ENCODE measurements at places on chromosomes 7 and 10. TPM values are rescaled to one million over a fixed set of nuclear protein-coding genes. Genes with fewer than 3 reads are reported as not detected.

GRCh38 chr10:93851169-93851568, 42.6 kb upstream of the SLC35G1 start:
- no peak for DNase-seq
- H3K27me3 ChIP-seq: no peaks in the 10 kb centered on the region
- no peak overlapping the region for H3K27ac ChIP-seq
- peaks cover 12% of the 10 kb centered on the region for H3K4me1 ChIP-seq
- H3K36me3 ChIP-seq: no peaks in the 10 kb centered on the region

DNA sequence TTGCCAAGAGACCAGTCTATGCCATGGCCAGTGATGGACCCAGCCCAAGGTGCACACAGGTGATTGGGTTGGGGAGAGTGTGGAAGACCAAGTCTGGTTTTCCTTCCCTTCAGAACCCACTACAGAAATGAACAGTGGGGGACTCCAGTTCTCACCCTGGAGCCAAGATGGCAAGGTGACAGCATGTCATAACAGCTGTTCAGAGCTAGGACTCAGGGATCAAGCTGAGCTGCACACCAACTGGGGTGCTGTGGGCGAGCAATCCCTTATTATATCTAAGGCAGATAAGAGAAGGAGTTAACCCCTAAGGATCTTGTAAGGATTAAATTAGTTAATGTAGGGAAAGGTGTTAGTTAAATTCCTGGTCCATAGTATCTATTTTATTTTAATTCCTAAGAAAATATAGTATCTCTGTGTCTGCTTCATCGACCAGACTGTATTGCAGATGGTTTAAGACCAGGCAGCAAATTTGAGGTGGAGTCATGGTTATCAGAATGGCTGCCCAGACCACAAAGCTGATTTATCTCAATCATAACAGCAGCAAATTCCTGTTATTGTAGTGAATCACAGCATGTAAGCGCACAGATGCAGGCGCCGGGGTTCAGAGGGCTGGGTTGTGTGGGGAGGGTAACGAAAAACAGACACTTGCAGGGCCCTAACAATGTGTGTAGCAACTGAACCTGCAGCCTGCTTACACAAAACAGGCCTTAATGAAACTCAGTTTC, 208.7 kb upstream of the ZNF32 start:
- H3K4me1 ChIP-seq: no peaks in the 10 kb centered on the region
- peak overlapping the region; percentile 94 for H3K27ac ChIP-seq
- no peak overlapping the region for H3K4me3 ChIP-seq
- H3K36me3 ChIP-seq: no peaks in the 10 kb centered on the region
- DNase-seq: peak; percentile 69

GRCh38 chr10:45515630-45516029, 141.6 kb downstream of the ALOX5 start:
- H3K4me3 ChIP-seq: no peak overlapping the region
- H3K27ac ChIP-seq: no peak overlapping the region
- peaks cover 8% of the 10 kb centered on the region for H3K4me1 ChIP-seq
- no peaks in the 10 kb centered on the region for H3K36me3 ChIP-seq
- DNase-seq: no peak

GRCh38 chr7:30625283-30625682, 30.6 kb downstream of the GARS1 start:
- no peaks in the 10 kb centered on the region for H3K4me1 ChIP-seq
- H3K27me3 ChIP-seq: no peaks in the 10 kb centered on the region
- no peak overlapping the region for H3K4me3 ChIP-seq
- peaks cover 92% of the 10 kb centered on the region for H3K36me3 ChIP-seq

DNA sequence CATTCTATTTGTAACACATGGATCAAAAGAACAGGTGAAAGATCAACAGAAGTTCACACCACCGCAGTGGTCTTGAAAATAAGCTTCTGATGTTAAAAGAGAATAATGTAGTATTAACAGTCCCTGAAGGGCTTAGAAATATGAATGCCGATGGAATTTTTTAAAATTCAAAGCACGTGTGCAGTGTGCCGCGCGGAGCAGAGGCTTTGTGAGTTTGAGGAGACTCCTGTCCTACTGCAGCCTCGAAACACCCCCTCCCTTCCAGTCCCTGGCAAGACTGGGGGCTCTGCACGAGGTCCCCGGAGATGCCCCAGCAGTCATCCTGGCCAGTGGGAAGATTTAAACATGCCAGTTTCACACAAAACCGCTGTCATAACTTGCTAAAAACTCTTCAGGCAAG, 196.6 kb downstream of the DIP2C start:
- no peak for DNase-seq
- H3K4me3 ChIP-seq: no peak overlapping the region
- no peaks in the 10 kb centered on the region for H3K27me3 ChIP-seq
- no peaks in the 10 kb centered on the region for H3K36me3 ChIP-seq

DNA sequence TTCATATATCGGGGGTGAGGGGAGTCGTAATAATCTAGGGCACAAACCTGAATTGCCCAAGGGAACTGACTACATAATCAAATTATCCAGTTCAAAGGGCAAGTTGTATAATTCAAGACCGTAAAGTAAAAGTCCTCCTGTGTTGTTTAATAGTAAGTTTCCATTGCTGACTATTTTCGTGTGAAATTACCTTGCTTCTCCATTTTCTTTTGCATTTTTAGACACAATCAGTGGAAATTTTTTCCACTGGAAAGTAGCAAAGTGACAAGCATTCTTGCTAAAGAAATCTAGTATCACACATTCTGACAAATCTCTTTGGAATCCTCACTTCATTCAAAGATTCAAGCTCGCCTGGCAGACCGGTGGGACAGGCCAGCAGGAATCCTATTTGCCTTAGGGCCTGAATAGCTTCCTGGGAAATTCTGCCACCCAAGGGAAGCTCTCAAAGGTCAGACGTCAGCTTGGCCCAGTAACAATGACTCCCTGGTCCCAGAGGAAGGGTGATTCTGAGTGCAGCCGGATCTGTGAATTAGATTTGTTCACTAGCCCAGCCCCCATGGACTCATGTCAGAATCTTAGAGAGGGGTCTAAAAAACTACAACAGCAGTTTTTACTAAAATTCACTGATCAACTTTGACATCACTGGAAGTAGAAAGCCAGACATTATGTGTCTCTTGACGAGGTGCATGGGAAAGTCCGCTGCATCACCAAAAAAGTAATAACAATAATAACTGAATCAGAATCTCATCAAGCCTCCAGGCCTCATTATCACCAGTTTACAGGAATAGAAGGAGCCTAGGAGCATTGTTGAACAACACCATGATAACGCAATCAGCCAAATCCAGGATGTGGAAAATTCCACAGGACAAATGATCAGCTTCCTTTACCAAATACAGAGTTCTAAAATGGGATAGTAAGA, 161.0 kb downstream of the SKIDA1 start:
- peaks cover 17% of the 10 kb centered on the region for H3K4me1 ChIP-seq
- no peaks in the 10 kb centered on the region for H3K27me3 ChIP-seq
- H3K4me3 ChIP-seq: no peak overlapping the region
- DNase-seq: no peak
- no peaks in the 10 kb centered on the region for H3K36me3 ChIP-seq
- H3K27ac ChIP-seq: peak overlapping the region; percentile 79

DNA sequence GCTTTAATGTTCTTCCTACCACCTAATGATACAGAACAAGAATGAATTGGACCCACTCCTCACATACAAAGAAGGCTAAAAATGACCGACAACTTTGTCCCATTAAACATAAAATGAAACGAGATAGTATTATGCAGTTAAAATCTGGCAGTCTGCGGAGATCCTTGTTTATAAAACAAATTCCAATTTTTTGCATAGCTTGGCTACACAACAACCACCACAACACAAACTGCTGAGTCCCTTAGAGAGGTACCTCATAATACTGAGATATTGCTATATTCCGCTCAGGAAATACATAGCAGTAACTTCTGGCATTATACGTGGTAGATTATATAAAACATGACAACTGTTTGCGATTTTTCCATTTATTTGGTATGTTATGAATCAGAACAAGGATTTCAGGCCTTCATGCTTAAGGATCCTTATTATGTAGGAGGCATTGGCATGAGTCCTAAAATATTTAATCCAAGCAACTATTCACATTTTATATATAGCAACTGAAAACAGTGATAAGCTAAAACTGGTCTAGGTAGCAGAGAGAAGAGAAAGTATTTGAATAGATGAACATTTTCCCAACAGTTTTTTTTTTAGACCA, 96.0 kb downstream of the ANK3 start:
- H3K27me3 ChIP-seq: no peaks in the 10 kb centered on the region
- H3K4me3 ChIP-seq: no peak overlapping the region
- no peak for DNase-seq

- H3K27me3 ChIP-seq: no peaks in the 10 kb centered on the region
- no peak overlapping the region for H3K27ac ChIP-seq
- H3K36me3 ChIP-seq: peaks cover 27% of the 10 kb centered on the region
- DNase-seq: no peak
- peaks cover 27% of the 10 kb centered on the region for H3K4me1 ChIP-seq
Observed at GRCh38 chr7:131077735-131078134, 249.9 kb upstream of the MKLN1 start.

DNA sequence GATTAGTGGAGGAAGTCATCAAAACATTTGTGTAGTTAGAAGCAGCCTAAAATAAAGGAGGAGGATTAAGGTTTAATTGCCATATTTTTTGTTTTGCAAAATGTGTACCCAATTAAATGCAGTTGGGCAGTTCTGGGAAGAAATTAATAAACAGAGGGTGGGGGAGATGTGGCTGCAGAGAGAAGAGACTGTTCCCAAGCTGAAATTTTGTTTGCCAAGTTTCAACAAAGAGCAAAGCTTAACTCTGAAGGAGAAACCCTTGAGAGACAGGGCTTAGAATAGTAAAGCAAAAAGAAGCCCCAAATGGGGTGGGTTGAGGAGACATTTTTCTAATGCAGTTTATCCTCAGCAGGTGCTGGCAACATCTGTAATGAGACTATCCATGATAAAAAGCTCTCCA, 298.0 kb upstream of the NRP1 start:
- H3K4me1 ChIP-seq: no peaks in the 10 kb centered on the region
- H3K36me3 ChIP-seq: no peaks in the 10 kb centered on the region
- H3K27me3 ChIP-seq: no peaks in the 10 kb centered on the region
- H3K27ac ChIP-seq: no peak overlapping the region
- H3K4me3 ChIP-seq: no peak overlapping the region

DNA sequence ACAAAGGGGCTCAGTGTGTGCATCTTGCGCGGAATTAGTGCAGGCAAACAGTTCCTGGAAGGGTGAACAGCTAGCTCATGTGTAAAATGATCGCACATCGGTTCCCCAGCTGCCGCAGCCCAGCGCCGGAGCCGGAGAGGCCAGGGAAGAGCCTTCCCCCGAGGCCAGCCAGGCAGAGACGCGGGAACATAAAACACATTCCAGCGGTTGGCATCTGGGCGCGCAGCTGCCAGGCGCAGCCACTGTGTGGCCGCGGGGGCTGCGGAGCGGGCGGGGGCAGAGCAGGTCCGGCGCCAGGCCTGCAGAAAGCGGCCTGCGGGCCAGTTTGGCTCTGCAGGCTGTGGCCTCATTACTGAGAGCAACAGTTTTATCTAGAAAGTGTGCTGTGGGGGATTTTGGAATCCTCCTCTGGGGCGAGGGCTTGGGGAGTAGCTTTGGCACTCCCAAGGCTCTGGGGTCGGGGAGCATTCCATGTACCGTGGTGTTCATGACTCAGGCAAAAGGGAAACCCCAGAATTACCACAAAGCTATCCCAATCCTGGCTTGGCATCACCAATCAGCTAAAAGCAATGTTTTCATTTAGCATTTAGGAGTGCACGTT, 74.3 kb downstream of the SAMD9 start:
- no peak overlapping the region for H3K4me3 ChIP-seq
- H3K36me3 ChIP-seq: no peaks in the 10 kb centered on the region
- DNase-seq: peak; percentile 80

GRCh38 chr7:104826135-104826534, 187.9 kb upstream of the KMT2E start:
- H3K4me3 ChIP-seq: no peak overlapping the region
- no peaks in the 10 kb centered on the region for H3K4me1 ChIP-seq
- H3K27me3 ChIP-seq: no peaks in the 10 kb centered on the region
- no peak overlapping the region for H3K27ac ChIP-seq
- H3K36me3 ChIP-seq: no peaks in the 10 kb centered on the region

DNA sequence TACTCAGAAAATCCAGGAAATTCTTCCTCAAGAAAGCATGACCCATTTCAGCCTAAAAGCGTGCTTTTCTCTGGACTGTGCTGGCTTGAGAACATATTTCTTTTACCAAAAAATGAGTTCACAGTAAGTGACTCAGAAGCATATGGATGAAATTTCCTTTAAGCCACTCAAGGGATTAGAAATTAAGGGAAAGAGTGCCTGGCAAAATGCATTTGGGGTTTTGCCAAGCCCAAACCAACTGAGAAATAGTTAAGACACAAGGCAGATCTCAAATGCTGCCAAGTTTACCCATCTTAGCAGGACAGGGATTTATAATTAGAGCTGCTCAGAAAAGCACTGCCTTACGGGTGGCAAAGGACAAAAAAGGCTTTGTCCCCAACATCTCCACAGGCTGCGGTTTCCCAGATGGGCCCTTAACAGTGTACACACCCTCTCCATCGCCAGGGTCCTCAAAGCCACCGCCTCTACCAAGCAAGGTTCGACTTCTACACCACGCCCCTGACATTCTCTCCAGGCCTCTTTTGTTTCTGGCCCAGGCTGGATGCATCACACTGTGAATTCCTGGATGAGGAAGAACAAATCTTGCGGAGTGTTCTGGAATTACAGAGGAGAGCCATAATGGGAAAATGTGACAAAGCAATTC, 30.1 kb upstream of the CDHR3 start:
- H3K27me3 ChIP-seq: no peaks in the 10 kb centered on the region
- DNase-seq: no peak
- H3K27ac ChIP-seq: peak overlapping the region; percentile 94
- H3K4me1 ChIP-seq: peaks cover 20% of the 10 kb centered on the region
- no peak overlapping the region for H3K4me3 ChIP-seq

DNA sequence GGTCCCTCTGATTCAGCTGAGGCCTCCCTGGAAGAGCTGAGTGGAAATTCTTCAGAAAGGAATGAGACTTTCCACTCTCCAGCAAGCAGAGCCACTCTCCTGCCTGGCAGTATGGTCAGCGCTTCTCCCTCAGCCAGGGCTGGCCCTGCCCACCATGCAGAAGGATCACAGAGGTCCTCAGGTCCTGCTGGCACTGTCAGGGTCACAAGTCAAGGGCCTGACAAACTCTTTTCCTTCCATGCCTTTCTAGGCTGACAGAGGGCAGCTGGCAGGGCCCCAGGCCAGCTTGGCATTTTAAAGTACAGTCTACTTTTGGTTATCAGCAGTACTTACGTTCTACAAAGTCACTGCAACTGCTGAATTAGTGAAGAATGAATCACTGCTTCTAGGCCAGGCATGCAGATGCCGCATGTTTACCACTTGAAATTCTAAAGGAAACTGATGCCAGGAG, 119.3 kb upstream of the FRMD4A start:
- no peaks in the 10 kb centered on the region for H3K27me3 ChIP-seq
- no peak overlapping the region for H3K27ac ChIP-seq
- H3K4me1 ChIP-seq: no peaks in the 10 kb centered on the region
- H3K36me3 ChIP-seq: no peaks in the 10 kb centered on the region
- no peak for DNase-seq

GRCh38 chr10:86863484-86863842, 94.0 kb downstream of the MMRN2 start:
- H3K27ac ChIP-seq: peak overlapping the region; percentile 2
- DNase-seq: no peak
- no peaks in the 10 kb centered on the region for H3K36me3 ChIP-seq

GRCh38 chr7:106416430-106416829, 131.6 kb upstream of the NAMPT start:
- H3K27me3 ChIP-seq: no peaks in the 10 kb centered on the region
- H3K27ac ChIP-seq: no peak overlapping the region
- no peak overlapping the region for H3K4me3 ChIP-seq
- no peaks in the 10 kb centered on the region for H3K36me3 ChIP-seq

TMEM176A gene
- polyA plus RNA-seq: not detected

LIPM gene
- polyA plus RNA-seq: not detected

EBLN1 gene
- polyA plus RNA-seq: not detected

TYW1B gene
- 1.4 TPM for polyA plus RNA-seq

ST7 gene
- 32.2 TPM for polyA plus RNA-seq

CPED1 gene
- polyA plus RNA-seq: 4.4 TPM

LBX1 gene
- polyA plus RNA-seq: not detected

HOXA9 gene
- not detected for polyA plus RNA-seq

All from SK-N-SH (cell line).